ENCODE measurements at places on chromosomes 6 and 20.
A peak's percentile ranks its signal among the peaks of the same experiment; 100 is the strongest.

- DNase-seq, result no peak
Observed at GRCh38 chr20:11020712-11021111, 346.9 kb upstream of the JAG1 start.

GRCh38 chr6:107161521-107161920, 46.2 kb upstream of the BEND3 start:
- DNase-seq, result no peak

DNA sequence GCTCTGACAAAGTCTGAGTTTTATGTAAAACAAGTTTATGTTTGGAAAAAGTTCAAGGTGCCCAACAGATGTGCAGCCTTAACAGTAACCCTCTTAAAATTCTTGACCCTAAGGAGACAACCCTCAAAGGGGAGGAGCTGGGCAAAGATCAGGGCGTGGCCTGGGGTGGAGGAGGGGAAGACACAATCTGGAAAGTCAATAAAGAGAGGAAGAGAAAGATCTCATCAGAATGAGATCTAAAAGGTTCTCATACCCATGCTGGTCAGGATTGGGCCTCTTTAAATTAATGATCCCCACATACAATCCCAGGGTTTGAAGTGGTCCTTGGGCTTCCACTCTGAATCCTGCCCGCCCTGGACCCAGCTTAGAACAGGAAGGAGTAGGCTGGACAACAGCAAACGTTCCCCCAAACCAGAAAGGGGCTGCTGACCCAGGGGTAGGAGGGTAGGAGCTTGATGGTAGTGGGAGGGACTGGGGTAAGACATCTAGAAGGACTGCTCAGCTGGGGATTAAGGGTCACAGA, 33.0 kb downstream of the FOXP4 start:
- no peak for DNase-seq

DNA sequence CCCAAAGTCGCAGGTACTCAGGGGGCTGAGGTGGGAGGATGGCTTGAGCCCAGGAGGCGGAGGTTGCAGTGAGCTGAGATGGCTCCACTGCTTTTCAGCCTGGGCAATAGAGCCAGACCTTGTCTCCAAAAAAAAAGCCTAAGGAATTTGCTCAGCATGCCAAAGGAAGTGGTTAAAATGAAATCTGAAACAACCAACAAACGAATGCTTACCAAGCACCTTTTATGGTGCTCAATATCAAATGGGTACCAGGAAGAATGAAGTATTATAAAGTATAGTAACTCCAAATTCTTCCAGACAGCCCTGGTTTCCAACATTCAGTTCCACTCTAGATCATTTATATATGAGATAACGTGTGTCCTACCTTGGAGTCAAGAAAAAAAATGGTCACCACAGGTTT, 14.0 kb downstream of the GMDS start:
- DNase-seq, result no peak

GRCh38 chr20:50734730-50735679, 3.6 kb downstream of the PARD6B start:
- no peak for DNase-seq

DNA sequence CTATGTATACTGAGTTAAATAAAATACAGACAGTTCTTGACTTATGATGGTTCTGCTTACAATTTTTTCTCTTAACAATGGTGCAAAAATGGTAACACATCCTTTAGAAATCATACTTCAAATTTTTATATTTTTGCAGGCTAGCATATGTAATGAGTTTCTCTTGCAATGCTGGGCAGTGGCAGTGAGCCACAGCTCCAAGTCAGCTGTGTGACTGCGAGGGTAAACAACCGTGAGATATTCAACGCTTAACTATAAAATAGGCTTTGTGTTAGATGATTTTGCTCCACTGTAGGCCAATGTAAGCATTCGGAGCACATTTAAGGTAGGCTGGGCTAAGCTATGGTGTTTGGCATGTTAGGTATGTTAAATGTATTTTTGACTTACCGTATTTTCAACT, 136.1 kb downstream of the PLCB4 start:
- no peak for DNase-seq

GRCh38 chr6:35087361-35088280, 53.5 kb downstream of the TCP11 start:
- no peak for DNase-seq

- no peak for DNase-seq
Observed at GRCh38 chr6:32074996-32075532, 34.1 kb downstream of the TNXB start.

DNA sequence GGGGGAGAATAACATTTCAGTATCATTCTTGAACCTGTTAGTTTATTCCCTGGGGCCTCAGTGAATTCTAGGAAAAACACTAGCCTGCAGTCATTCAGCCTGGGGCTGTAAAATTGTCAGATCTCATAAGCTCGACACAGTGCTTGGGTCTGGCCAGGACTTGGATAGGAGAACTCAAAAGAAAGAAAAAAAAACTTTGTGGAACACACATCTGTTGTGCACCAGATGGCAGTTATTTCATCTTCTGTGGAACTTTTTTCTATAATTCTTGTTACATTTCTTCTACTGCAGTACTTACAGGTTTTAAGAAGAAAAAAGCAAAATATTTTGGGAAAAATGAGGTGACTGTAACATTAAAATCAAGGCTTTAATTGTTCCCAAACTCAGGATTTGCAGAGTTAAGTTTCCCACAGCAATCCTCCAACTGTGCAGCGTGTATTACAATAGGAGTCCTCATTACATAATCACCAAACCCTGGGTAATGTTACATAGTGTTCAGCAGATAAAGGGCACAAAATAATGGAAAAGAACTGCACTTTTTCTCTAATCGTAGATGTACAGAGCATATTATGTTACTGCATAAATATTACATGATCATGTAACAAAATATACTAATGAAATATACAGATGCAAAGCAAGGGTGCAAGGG, 531.1 kb upstream of the CITED2 start:
- no peak for DNase-seq

DNA sequence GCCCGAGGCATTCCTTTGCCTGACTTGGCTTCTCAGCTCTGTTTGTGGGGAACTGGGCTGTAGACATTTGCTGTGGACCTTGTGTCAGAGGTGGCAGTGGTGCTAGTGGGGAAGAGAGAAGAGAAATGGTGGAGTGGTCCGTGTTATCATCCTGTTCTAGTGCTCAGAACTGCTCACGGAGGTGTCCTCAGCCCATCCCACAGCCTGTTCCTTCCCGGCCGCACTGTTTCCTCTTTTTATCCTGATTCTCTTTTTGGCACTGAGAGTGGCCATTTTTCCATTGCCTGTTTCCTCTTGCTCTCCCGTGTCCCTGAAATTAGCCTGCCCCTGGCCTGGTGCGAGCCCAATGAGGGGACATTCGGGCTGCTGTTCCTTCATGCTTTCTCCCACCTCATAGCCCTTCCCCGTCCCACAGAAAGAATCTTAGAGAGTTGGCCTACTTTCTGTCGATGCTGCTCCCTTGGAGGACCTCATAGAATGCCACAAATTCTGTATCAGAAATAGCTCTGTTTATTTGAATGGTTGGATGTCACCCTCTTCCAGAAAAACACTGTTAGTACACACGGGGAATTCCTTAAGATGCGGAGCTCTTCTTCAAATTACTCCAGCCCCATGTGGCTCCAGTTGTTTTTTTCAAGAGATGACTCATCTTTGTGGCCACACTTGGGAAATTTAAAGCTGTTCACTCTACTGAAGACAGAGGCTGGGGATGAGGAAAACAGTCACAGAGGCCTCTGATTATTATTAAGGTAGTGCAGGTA, 26.1 kb downstream of the FARS2 start:
- DNase-seq, result no peak

DNA sequence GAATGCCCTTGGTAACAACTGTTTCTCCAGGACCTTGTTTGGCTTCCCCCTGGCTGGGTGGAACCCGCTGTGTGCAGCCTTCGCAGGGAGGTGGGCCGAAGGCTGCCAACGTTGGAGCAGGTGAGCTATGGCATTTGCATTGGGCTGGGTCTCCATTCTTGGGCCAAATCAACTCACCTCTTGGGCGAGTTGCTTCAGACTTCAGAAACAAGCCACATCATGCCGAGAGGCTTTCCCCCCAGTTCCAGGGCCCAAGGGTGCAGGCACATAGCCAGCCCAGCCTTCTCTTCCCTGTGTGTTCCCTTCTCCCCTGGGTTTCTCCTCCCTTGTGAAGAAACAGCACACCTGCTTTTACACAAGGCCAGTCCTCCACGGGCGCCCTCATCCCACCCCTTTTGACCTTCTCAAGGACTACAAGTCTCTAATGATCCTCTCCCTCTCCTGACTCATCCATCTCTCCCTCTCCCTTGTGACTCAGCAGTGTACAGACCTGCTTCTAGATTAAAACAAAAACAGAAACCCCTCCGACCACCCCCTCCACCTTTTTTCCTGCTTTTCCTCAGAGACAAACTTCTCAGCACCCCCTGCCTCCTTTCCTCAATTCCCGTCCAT, 41.6 kb downstream of the FAM209B start:
- DNase-seq, result no peak

GRCh38 chr6:1670711-1671462, 61.2 kb downstream of the FOXC1 start:
- no peak for DNase-seq

DNA sequence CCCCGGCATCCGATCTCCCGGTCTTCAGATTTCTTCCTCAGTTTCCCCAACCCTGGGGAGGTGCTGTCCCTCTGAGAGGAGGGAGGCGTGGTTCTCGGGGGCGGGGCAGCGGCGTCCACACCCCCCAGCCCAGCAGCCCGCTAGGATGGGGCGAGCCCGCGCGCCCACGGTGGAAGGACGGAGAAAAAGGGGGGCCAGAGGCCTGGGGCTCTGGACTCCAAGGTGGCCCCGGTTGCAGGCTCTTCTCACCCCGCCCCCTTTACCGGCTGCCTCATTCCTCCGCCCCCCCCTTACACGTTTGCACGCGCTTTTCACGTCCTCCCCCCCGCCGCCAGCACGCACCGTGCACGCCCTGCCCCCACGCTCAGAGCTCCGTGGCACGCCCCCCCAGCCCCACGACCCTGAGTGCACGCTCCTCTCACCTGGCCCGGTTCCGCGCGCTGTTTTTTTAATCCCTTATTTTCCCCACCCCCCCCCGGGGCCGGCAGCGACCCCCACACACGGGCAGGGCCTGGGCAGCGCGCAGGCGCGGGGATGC, 402 bp downstream of the ZBTB12 start:
- peak; percentile 62 for DNase-seq
